ENCODE measurements at places on chromosomes 2 and 18.

DNA sequence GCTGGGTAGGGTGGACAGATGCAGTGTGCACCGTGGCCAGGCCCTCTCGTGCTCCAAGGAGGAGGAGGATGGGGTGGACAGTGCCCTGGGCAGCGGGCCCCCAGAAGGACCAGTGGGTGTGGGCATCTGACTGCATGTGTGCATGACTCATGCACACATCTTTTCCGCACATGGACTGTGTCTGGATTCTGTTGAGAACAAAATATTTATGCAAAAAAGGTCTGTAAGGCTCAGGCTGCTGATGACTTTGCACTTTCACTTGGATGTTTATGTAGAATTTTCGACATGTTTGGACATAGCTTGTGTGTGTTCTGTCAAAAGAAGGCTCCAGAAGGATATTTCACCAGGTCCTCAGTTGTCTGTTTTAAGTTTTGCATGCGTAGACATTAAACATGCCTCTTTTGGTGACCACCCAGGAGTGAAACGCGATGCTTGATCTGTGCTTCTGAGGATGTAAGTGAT, 45.6 kb downstream of the MTCL1 start:
- no peak for DNase-seq

DNA sequence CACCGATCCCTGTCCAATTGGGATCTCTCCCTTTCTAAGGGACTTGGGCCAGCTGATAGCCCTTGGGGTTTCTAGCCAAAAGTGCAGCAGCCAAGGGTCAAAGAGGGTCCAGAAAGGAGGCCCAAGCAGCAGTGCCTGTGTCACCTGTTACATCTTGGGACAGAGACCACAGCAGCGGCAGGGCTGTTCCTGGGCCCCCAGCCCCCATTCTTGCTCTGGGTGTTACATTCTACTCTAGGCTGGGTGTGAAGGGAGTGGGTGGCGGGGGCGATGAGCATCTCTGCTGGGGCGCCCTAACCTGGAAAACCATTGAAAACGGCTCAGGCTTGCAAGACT, 1.2 kb downstream of the PAX3 start:
- no peak for DNase-seq

- DNase-seq: no peak
Observed at GRCh38 chr18:66344227-66344626, 259.7 kb downstream of the CDH19 start.

DNA sequence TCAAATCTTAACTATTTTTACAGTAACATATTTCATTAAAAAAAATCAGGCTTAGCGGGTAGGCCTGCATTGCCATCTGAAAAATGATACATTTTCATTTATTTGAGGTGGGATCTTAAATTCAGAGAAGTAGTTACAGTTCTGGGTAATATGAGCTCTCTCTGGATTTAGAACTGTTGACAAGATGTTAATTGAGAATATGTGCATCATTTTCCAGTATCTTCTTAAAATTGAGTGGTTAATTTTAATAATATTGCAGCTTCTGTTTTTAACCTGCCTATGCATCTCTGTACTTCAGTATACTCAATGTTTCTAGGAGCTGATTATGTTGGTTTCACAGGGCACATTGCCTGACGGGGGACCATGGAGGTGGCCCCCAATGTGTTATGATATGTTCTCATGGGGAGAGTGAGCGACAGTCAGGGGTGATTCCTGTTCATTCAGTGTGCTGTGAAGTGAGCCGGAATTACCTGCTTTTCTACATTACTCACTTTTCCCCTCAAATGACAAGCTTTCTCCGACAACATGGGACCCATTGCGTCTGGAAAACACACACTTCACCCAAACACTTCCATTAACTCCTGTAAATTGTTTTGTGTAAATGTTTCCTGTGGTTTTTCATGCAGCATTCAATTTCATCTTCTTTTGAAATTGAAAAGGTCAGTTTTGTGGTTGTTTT, 406.2 kb downstream of the MTX2 start:
- DNase-seq: no peak

DNA sequence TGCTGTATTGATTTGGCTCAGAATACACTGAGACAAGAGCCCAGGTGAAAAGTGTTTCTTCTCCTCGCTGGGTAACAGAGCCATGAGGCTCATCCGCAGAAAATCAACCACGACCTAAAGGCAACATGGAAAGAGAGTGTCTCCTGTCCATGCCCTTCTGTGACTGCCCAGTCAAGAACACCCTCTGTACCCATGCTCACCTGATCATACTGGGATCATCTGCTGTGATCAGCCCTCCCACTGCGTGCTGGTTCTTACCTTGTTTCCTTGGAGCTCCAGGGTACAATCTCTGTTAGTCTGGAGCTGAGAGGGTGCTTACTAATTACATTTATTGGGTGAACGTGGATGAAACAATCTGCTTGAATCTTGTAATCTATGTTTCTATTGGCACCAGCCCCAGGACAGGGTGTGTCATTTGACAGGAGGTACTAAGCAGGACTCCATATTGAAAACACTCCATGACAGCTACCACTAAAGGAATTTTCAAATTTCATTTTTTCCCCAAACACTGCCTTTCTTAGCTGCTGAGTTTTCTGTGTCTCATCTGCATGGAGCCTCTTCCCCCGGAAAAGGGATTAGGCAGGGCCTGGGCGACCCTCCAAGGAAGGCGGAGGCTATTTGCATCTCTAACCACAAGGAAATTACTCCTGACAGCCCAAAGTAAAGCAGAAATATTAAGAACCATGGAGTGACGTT, 39.7 kb upstream of the GRP start:
- no peak for DNase-seq

GRCh38 chr2:224283466-224283965, 118.4 kb downstream of the FAM124B start:
- no peak for DNase-seq

Measured in hematopoietic multipotent progenitor cell treated with erythropoietin and hydrocortisone succinate and interleukin-3 and kit ligand, for 8 days (in vitro differentiated cells).